ENCODE measurements at places on chromosomes 2 and 18.
A peak's percentile ranks its signal among the peaks of the same experiment; 100 is the strongest.

DNA sequence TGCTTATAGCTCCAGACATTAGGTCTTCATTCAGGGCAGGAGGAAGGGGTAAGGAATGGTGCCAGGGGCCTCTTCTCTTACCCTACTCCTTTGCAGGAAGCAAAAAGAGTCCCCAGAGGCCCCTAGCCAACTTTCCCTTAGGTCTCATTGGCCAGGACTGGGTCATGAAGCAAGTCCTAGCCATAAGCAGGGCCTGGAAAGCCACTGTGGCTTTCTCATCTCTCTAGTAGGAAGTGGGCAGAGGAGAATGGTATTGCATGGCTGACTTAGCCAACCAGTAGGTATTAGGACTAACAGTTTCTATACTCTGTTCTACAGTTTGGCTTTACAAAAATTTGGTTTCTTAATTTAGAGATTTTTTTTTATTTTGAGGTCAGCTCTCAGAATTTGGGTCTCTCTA is 4.8 kb downstream of the FAM228A start:
- H3K4me3 ChIP-seq, result no peak overlapping the region
- H3K4me1 ChIP-seq, result no peaks in the 10 kb centered on the region
- no peaks in the 10 kb centered on the region for H3K27me3 ChIP-seq
- DNase-seq, result no peak

GRCh38 chr2:238136820-238137537 is 1.5 kb upstream of the KLHL30 start:
- H3K36me3 ChIP-seq, result no peaks in the 10 kb centered on the region
- no peak for DNase-seq
- no peaks in the 10 kb centered on the region for H3K4me1 ChIP-seq
- H3K27ac ChIP-seq, result no peak overlapping the region
- H3K27me3 ChIP-seq, result no peaks in the 10 kb centered on the region

DNA sequence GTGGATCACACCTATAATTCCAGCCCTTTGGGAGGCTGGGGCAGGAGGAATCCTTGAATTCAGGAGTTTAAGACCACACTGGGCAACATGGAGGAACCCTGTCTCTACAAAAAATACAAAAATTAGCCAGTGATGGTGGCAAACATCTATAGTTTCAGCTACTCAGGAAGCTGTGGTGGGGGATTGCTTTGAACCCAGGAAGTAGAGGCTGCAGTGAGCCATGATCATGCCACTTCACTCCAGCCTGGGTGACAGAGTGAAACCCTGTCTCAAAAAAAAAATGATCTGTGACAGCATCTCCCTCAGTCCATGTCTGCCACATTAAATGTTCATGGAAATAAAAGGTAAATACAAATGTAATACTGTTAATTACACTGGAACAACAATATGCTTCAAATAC is 121.4 kb upstream of the COL5A2 start:
- H3K27me3 ChIP-seq, result no peaks in the 10 kb centered on the region
- no peak for DNase-seq
- H3K27ac ChIP-seq, result no peak overlapping the region
- no peak overlapping the region for H3K4me3 ChIP-seq

- DNase-seq, result no peak
- no peaks in the 10 kb centered on the region for H3K36me3 ChIP-seq
- H3K4me1 ChIP-seq, result peaks cover 10% of the 10 kb centered on the region
- H3K27me3 ChIP-seq, result no peaks in the 10 kb centered on the region
- no peak overlapping the region for H3K4me3 ChIP-seq
- no peak overlapping the region for H3K27ac ChIP-seq
Observed at GRCh38 chr2:68742626-68743415, 8.2 kb downstream of the ARHGAP25 start.

DNA sequence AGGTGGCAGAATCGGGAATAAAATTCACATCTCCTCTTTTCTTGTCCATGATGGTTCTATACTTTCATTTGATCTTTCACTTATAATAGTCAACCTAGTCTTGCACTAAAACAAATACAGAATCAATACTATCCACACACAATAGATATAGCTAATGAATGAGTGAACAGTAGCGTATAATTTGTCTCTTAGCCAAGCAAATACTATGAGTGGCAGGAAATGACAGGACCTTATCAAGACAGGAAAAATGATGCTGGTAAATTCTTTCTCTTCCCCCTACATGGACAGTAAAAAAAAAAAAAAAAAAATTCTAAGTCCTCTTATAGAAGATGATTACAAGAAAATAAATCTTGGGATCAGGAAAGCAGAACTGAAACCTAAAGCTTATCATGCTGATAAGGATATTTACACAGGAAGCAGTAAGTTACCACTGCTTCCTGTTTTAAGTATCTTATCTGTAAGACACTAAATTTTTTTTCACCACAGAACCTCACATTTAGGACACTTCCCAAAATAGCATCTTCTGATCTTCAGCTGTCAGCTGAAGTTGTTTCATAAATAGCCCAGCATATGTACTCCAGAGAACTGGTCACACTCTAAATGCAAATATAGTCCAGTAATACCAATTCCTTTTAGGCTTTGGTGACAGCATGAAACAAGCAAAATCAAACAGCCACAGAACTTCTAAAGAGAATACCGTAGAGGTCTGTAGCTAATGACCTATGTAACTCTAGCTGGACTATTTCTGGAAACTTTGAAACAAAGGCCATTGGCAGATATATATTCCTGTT is 27.0 kb downstream of the IRS1 start:
- no peaks in the 10 kb centered on the region for H3K27me3 ChIP-seq
- peaks cover 20% of the 10 kb centered on the region for H3K4me1 ChIP-seq
- no peak overlapping the region for H3K4me3 ChIP-seq
- DNase-seq, result peak; percentile 73
- H3K36me3 ChIP-seq, result peaks cover 19% of the 10 kb centered on the region

DNA sequence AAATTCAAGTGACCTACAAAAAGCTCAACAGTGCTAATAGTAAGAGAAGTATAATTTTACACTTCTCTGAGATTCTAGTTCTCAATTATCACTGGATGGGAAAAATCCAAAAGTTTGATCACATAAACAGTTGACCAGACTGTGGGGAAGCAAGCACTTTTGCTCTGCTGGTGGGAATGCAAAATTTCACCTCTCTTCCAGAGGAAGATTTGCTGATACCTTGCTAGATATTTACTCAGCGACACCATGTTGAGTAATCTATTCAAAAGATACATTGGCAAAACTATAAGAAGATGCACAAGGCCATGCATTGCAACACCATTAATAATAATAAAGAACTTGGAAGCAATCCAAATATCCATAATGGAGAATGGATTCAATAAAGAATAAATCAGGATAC is 204.4 kb downstream of the MREG start:
- no peaks in the 10 kb centered on the region for H3K36me3 ChIP-seq
- no peak overlapping the region for H3K27ac ChIP-seq
- H3K4me1 ChIP-seq, result peaks cover 10% of the 10 kb centered on the region
- DNase-seq, result no peak
- H3K27me3 ChIP-seq, result no peaks in the 10 kb centered on the region

DNA sequence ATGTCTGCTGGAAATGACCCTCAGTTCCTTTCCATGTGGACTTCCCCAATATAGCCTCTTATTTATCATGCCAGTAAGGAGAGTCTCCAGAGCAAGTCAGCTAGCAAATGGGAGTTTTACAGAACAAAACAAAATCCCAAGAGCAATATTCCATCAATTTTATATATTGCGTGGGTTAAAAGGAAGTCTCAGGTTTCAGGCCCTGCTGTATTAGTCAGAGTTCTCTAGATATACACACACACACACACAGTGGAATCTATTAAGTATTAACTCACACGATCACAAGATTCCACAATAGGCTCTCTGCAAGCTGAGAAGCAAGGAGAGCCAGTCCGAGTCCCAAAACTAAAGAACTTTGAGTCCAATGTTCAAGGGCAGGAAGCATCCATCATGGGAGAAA is 102.8 kb upstream of the MAP2 start:
- H3K27ac ChIP-seq, result no peak overlapping the region
- no peaks in the 10 kb centered on the region for H3K27me3 ChIP-seq

- H3K4me1 ChIP-seq, result peaks cover 10% of the 10 kb centered on the region
- peaks cover 14% of the 10 kb centered on the region for H3K27me3 ChIP-seq
- peak within 1 kb of the TSS; percentile 60 for H3K4me3 ChIP-seq
- no peaks in the 10 kb centered on the region for H3K36me3 ChIP-seq
Observed at GRCh38 chr18:5895299-5895875, at the start of gene TMEM200C. Gene TMEM200C (minus strand): TSS chr18:5895522. CDS start chr18:5892063, 3,459 bp downstream.

- no peak for DNase-seq
- H3K27ac ChIP-seq, result no peak overlapping the region
- peaks cover 5% of the 10 kb centered on the region for H3K4me1 ChIP-seq
- H3K4me3 ChIP-seq, result no peak overlapping the region
Observed at GRCh38 chr2:201975964-201976612, 57.6 kb upstream of the FZD7 start.

GRCh38 chr18:76384861-76385680 is 110.0 kb downstream of the ZNF516 start:
- no peak for DNase-seq
- H3K4me3 ChIP-seq, result no peak overlapping the region
- H3K27me3 ChIP-seq, result no peaks in the 10 kb centered on the region
- H3K36me3 ChIP-seq, result no peaks in the 10 kb centered on the region
- H3K4me1 ChIP-seq, result no peaks in the 10 kb centered on the region
- no peak overlapping the region for H3K27ac ChIP-seq

- DNase-seq, result peak; percentile 10
- peaks cover 25% of the 10 kb centered on the region for H3K36me3 ChIP-seq
- no peaks in the 10 kb centered on the region for H3K4me1 ChIP-seq
- no peak overlapping the region for H3K27ac ChIP-seq
- H3K4me3 ChIP-seq, result no peak overlapping the region
- H3K27me3 ChIP-seq, result no peaks in the 10 kb centered on the region
Observed at GRCh38 chr2:113720167-113720566, 36.3 kb downstream of the SLC35F5 start.

- H3K4me3 ChIP-seq, result no peak overlapping the region
- no peaks in the 10 kb centered on the region for H3K36me3 ChIP-seq
- DNase-seq, result no peak
- no peak overlapping the region for H3K27ac ChIP-seq
Observed at GRCh38 chr2:163802284-163802683, 66.5 kb upstream of the FIGN start.

DNA sequence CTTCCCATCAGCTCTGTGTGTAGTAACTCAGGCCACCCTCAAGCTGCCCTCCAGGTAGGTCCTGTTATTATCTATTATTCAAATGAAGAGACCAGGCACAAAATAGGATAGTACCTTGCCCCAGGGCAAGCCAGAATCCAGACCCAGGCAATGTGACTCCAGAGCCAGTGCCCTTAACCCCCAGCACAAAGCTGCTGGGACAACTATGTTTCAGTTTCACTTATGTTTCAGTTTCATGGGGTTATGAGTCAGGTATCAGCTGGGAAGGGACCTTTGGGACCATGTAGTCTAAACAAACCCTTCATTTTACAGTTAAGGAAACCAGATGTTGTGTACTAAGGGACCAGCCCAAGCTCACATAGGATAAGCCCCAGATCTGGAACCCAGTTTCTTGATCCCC is 10.0 kb downstream of the HK2 start:
- peaks cover 38% of the 10 kb centered on the region for H3K4me1 ChIP-seq
- no peak overlapping the region for H3K4me3 ChIP-seq
- H3K36me3 ChIP-seq, result no peaks in the 10 kb centered on the region
- no peaks in the 10 kb centered on the region for H3K27me3 ChIP-seq
- DNase-seq, result peak; percentile 71

DNA sequence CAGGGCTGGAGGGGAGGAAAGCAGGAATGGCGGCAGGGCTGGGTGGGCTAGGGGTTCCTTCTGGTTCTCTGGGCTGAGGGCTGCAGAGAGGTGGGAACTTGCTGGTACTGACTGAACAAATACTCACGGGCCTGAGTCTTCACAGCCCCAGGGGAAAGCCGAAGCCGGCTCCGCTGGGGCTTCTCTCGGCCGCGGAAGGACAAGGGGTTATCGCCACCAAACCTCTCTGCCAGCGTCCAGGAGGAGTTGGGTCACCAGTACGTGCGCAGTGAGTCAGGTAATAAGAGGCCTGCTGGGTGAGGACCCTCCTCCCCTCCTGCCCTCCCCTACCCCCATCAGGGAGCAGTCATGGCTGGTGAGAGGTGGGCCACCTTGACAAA is 13.5 kb upstream of the GMPPA start:
- no peak overlapping the region for H3K27ac ChIP-seq
- no peaks in the 10 kb centered on the region for H3K4me1 ChIP-seq
- H3K4me3 ChIP-seq, result no peak overlapping the region
- peaks cover 9% of the 10 kb centered on the region for H3K36me3 ChIP-seq
- DNase-seq, result no peak

DNA sequence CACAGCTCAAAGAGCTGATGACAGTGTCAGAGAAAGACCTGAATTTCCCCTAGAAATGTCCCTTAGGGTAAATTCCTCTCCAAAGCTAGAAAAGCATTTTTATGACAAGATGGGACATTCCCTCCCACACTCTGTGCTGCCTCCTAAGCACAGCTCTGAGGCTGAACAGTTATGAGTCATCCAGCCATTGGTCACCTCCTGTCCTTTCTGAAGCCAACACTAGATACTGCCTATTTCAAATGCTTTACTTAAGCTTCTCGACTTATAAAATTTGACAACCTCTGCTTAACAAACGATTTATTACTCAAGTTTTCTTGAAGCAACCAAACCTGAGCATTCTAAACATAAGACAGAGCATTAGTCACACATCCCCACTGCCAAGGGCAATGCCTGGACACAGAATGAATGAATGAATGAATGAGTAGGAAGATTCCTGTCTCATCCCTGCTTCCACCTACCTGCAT is 35.4 kb downstream of the B4GALT6 start:
- DNase-seq, result peak; percentile 68

DNA sequence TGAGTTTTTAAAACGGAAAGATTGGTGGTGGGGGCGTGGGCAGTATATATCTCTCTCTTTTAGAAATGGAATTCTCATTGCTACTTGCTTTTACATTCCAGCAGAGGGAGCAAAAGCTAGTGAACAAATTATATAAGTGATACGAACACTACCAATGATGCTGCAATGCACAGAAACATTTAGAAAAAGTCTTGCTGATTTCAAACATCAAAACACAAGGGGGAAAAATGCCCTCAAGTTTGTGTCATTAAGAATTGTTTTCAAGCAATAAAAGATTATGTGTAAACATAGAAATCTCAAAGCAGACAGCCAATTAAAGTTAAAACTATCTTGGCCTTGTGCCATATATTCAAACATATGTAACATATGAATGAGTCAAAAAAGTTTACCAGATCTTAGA is 296.3 kb upstream of the KCNJ3 start:
- H3K36me3 ChIP-seq, result no peaks in the 10 kb centered on the region
- peak; percentile 1 for DNase-seq
- H3K27me3 ChIP-seq, result no peaks in the 10 kb centered on the region
- H3K27ac ChIP-seq, result no peak overlapping the region

- no peaks in the 10 kb centered on the region for H3K27me3 ChIP-seq
- H3K4me3 ChIP-seq, result no peak overlapping the region
- H3K4me1 ChIP-seq, result no peaks in the 10 kb centered on the region
- H3K27ac ChIP-seq, result peak overlapping the region; percentile 16
Observed at GRCh38 chr2:18719978-18720775, 130.8 kb upstream of the NT5C1B start.

Data from astrocyte (in vitro differentiated cells and primary cell).